ENCODE measurements at places on chromosomes 12 and 14.

GRCh38 chr12:57031138-57031725 lies 14.9 kb upstream of the TAC3 start:
- H3K27ac ChIP-seq: no peak overlapping the region
- H3K4me3 ChIP-seq: no peak overlapping the region
- H3K36me3 ChIP-seq: no peaks in the 10 kb centered on the region
- H3K4me1 ChIP-seq: no peaks in the 10 kb centered on the region

GRCh38 chr12:95796982-95797289 lies 6.4 kb upstream of the NTN4 start:
- no peak for DNase-seq
- no peaks in the 10 kb centered on the region for H3K36me3 ChIP-seq
- no peak overlapping the region for H3K27ac ChIP-seq
- H3K4me1 ChIP-seq: peaks cover 2% of the 10 kb centered on the region
- no peaks in the 10 kb centered on the region for H3K27me3 ChIP-seq

DNA sequence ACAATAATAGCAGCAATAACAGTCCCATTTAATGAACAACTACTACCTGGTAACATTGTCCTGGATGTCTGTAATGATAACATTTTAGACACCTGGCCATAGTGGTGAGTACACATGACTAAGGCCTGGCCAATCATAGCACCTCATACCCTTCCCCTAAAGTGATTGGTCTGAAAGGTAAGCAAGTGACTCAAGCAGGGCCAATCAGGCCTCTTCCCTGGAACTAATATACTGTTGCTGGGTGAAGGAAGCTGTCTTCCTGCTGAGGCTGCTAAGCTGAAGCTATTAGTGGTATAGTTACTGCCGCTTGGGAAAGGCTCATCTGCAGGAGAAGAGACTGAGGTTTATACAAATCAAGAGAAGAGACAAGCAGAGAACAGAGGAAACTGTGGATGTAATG lies 18.7 kb upstream of the NOS1 start:
- DNase-seq: no peak
- no peak overlapping the region for H3K4me3 ChIP-seq
- H3K36me3 ChIP-seq: no peaks in the 10 kb centered on the region
- H3K27ac ChIP-seq: no peak overlapping the region

GRCh38 chr14:88272390-88273269 lies 50.4 kb downstream of the KCNK10 start:
- DNase-seq: no peak
- H3K27me3 ChIP-seq: peaks cover 50% of the 10 kb centered on the region
- H3K27ac ChIP-seq: no peak overlapping the region
- no peaks in the 10 kb centered on the region for H3K36me3 ChIP-seq

DNA sequence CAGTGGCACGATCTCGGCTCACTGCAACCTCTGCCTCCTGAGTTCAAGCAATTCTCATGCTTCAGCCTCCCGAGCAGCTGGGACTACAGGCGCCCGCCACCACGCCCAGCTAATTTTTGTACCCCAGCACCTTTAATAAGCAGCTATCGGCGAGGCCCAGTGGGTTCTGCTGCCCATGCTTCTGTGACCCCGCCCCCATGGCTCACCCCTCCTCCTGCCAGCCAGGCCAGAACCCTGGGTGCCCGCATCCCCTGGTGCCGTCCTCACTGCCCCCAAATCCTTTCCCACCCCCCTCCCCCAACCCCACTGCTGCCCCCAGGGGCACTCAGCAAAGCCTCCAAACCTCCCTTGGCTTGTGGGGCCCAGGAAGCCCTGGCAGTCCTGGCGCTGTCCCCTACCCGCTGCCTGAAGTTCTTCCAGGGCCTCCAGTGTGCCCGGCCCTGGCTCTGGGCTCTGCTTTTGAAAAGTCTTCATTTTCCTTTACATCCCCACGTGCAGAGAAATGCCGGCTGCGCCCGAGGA lies 14.5 kb downstream of the BAG5 start:
- no peaks in the 10 kb centered on the region for H3K27me3 ChIP-seq
- H3K27ac ChIP-seq: no peak overlapping the region
- no peaks in the 10 kb centered on the region for H3K36me3 ChIP-seq
- H3K4me3 ChIP-seq: no peak overlapping the region
- peaks cover 73% of the 10 kb centered on the region for H3K4me1 ChIP-seq

DNA sequence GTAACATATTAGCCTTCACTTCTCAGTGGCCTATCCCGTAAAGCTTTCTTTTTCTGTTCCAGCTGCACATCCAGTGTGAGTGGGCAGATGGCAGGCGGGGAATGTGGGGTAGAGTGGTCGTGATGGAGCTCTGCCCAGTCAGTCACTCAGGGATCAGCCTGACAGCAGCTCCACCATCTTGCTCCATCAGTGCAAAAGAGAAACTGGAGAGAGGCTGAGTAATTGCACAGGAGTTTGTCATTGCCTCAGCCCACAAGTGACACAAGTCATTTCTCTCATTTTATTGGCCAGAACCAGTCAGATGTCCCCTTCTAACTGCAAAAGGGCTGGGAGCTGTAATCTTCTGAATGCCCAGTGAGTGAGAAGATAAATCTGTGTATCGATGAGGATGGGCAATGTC lies 66.5 kb downstream of the ATP23 start:
- no peaks in the 10 kb centered on the region for H3K36me3 ChIP-seq
- H3K27ac ChIP-seq: no peak overlapping the region
- no peak overlapping the region for H3K4me3 ChIP-seq
- H3K27me3 ChIP-seq: no peaks in the 10 kb centered on the region
- no peak for DNase-seq
- H3K4me1 ChIP-seq: peaks cover 7% of the 10 kb centered on the region

DNA sequence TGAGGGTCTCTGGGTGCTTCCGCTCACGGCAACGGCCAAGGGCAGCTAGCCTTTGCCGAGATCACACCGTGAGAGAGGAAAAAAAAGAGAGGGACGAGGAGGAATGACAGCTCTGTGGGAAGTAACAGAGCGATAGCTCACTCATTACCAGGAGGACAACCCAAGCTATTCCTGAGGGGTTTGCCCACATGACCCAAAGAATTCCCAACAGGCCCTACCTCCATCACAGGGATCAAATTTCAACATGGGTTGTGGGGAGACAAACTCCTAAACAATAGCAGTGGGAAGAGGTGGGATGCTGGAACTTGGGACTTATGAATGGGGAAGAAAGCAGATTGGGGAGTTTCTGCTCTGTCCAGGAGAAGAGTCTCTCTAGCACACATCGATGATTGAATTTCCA lies 180.6 kb downstream of the LRRK2 start:
- DNase-seq: no peak
- H3K4me1 ChIP-seq: no peaks in the 10 kb centered on the region
- H3K27me3 ChIP-seq: no peaks in the 10 kb centered on the region
- H3K4me3 ChIP-seq: no peak overlapping the region
- no peak overlapping the region for H3K27ac ChIP-seq

- no peaks in the 10 kb centered on the region for H3K36me3 ChIP-seq
- no peaks in the 10 kb centered on the region for H3K27me3 ChIP-seq
- H3K4me1 ChIP-seq: peaks cover 56% of the 10 kb centered on the region
- DNase-seq: no peak
Observed at GRCh38 chr12:124754491-124754890, 109.2 kb downstream of the SCARB1 start.

- peak overlapping the region; percentile 2 for H3K27ac ChIP-seq
- DNase-seq: no peak
- H3K4me1 ChIP-seq: peaks cover 15% of the 10 kb centered on the region
- no peaks in the 10 kb centered on the region for H3K36me3 ChIP-seq
Observed at GRCh38 chr14:71905860-71906259, 26.4 kb upstream of the RGS6 start.

DNA sequence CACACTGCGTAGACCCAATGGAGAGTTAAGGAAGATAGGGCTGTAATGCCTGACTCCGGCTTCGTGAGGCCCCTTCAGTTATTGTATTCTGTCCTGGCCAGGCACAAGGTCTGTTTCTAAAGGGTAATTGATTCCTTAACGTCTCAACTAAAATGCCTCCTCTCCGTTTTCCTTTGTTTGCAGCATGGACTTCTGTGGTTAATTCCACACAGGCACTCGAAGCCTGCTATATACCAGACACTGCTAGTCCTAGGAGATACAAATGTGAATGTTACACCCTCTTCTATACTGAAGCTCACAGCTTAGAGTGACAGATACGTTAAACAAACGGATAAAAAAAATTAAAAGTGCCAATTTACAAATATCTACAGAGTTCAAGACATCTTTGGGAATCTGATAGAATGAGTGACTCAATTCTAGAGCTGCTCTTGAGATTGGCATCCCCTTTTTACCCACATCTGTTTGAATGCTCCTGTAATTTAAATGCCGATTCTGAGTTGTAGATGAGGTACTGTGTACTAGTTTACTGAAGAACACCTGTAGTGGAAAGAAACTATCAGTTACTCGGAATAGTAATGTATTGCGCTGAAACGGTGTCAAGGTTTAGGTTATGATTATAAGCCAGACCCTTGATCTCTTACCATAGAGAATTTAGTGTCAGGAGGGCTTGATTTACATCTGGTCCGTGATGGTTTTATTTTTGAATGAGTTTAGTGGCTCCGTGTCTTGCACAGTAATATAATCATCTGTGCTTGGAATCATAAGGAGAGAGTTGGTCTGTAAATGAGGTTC lies 784 bp downstream of the PSMA6 start:
- DNase-seq: no peak
- H3K36me3 ChIP-seq: no peaks in the 10 kb centered on the region
- H3K4me3 ChIP-seq: peak overlapping the region; percentile 92
- peak overlapping the region; percentile 94 for H3K27ac ChIP-seq
- peaks cover 68% of the 10 kb centered on the region for H3K4me1 ChIP-seq

- peak overlapping the region; percentile 94 for H3K4me3 ChIP-seq
- no peaks in the 10 kb centered on the region for H3K36me3 ChIP-seq
- H3K27me3 ChIP-seq: no peaks in the 10 kb centered on the region
- DNase-seq: no peak
- H3K4me1 ChIP-seq: peaks cover 41% of the 10 kb centered on the region
Observed at GRCh38 chr12:107094183-107094448, 767 bp upstream of the CRY1 start.

DNA sequence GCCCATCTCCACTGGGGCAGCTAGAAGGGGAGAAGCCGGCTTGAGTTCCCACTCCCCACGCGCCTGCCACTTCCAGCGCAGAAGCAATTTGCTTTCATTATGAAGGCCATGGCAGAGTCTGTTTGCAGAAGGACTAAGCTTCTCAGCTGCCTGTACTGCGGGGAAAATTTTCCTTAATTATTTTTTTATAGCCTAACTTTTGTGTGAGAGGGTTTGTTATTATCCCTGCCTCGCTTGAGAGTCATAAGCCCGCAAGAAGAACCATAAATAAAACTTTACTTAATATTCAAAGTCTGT lies 56.0 kb upstream of the DLK1 start:
- H3K4me1 ChIP-seq: peaks cover 17% of the 10 kb centered on the region
- no peak overlapping the region for H3K4me3 ChIP-seq
- peaks cover 98% of the 10 kb centered on the region for H3K27me3 ChIP-seq

DNA sequence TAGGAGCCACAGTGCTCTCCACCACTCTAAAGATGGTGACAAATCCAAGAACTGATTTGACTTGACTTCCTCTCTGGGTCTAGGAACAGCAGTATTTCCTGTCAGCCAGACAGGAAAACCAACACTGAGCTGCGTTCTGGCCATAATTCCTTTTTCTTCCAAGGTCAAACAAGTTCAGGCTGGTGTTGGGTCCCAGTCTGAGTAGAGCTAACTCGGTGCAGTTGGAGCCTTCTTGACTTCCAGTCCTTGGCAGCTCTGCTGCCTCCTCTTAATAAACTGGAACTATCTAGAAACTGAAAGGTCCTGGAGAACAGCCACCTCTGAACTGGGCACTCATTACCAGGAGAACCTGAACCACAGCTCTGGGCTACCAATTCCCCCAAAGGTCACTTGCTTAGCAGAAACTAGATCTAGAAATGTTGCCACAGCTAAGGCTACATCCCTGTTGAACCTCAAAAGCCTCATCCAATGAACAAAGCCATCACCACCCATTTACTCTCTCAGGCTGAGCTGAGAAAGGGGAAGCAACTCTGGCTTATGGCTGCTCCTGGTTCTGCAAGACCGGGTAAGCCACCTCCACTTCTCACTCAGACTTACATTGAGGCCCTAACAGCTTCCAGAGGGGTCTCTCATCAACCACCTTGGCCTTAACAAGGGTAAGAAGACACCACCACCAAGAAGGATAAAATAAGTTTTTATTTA lies 27.7 kb downstream of the MAX start:
- H3K36me3 ChIP-seq: peaks cover 35% of the 10 kb centered on the region
- H3K27ac ChIP-seq: peak overlapping the region; percentile 84
- H3K27me3 ChIP-seq: no peaks in the 10 kb centered on the region
- H3K4me3 ChIP-seq: no peak overlapping the region
- peaks cover 94% of the 10 kb centered on the region for H3K4me1 ChIP-seq

GRCh38 chr12:26648999-26649398 lies 184.0 kb downstream of the ITPR2 start:
- no peak overlapping the region for H3K27ac ChIP-seq
- H3K27me3 ChIP-seq: no peaks in the 10 kb centered on the region
- no peaks in the 10 kb centered on the region for H3K4me1 ChIP-seq
- peaks cover 8% of the 10 kb centered on the region for H3K36me3 ChIP-seq
- no peak for DNase-seq

GRCh38 chr14:89440986-89441909 lies 24.2 kb upstream of the FOXN3 start:
- no peaks in the 10 kb centered on the region for H3K27me3 ChIP-seq
- no peak overlapping the region for H3K4me3 ChIP-seq
- no peaks in the 10 kb centered on the region for H3K36me3 ChIP-seq
- DNase-seq: no peak

DNA sequence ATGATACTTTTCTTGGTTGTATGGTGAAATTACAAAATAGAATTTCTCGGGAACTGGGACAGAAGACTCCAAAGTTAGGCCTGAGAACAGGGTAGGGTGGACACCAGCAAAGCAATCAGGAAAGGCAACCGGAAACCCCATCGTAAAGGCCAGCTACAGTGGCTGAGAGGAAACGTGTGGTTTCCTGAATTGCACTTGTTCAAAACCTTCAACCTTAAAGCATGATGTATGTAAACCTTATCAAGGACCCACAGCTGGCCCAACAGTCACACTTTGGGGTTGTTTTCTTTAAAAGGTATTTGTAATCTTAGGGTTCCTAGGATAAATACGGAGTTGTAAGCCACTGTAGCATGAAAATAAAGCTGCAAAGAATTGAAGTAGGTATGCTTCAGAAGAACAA lies 2.2 kb upstream of the PTGDR start:
- no peak for DNase-seq
- H3K36me3 ChIP-seq: no peaks in the 10 kb centered on the region
- no peak overlapping the region for H3K27ac ChIP-seq
- no peak overlapping the region for H3K4me3 ChIP-seq

DNA sequence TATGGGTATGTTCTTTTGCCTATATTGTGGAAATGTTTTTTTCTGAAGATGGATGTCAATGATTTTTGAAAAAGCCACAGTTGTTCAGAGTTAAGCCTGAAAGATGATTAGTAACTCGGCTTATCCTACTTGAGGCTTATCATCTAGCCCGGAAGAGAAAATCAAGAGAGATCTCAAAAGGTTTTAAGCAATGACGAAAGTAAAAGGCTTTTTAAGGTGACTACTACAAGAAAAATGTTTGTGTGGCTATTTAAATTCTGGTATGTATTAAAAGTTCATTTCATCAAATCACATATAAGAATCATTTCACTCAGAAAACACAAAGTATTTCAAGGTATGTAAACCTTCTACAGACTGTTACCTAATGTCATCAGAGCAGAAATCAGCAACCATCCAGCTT lies 40.2 kb downstream of the HEATR5A start:
- peaks cover 94% of the 10 kb centered on the region for H3K36me3 ChIP-seq
- DNase-seq: no peak
- H3K27ac ChIP-seq: no peak overlapping the region
